ENCODE measurements at places on chromosomes 13 and 19. TPM values are rescaled to one million over a fixed set of nuclear protein-coding genes. Genes with fewer than 3 reads are reported as not detected.

GRCh38 chr19:6752256-6753177 lies 13.0 kb downstream of the TRIP10 start:
- DNase-seq, result no peak

DNA sequence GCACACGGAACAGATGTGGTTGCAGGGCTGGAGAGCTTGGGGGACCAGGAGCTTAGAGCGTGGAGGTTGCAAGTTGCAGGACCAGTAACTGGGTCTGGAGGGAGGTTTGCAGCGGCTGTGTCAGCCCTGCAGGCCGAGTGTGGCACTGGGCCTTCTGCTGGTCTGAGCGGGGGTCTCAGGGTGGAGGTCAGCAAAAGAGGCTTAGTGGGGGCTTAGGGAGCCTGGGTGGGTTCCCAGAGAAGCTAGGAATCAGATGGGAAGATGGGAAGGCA lies 5.8 kb upstream of the HCN2 start:
- no peak for DNase-seq

DNA sequence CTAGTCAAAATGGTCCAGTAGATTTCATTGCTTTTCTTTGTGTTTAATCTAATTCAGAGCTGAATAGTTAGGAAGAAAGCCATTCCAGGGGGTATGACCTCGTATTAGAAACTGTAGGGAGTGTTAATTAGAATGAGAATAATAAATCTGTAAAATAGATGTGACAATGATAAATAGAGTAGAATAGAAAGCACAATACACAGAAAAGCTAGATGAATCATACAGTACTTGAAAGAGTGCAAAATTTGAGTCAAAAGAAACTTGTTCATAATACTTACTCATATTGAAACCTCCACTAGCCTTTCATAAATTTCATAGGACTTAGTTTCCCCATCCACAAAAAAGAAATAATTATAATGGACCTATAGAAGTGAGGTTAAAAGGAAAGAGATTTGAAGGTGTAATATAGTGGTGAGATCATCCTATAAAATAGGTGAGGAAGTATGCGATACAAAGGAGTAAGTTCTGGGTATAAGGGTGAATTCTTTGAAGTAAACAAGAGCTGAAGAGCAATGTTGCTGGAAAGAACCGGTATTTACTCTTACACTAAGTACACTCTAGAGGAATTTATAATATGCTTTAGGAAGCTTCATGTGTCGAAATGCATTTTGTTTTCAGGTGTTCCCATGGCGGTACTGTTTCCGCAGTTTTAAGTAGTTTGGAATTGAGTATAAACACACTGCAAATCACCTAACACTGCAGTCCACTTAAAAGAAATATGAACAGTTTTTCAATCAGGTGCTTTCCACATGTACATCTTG lies 21.9 kb downstream of the PCDH17 start:
- no peak for DNase-seq

Gene OR4F17
- not detected for total RNA-seq

Gene BCAM
- total RNA-seq, result 76.4 TPM

Gene THSD8
- total RNA-seq, result 1.8 TPM

- DNase-seq, result peak; percentile 93
Observed at GRCh38 chr13:74575729-74576125, 441.5 kb upstream of the KLF12 start.

Gene TLE2
- total RNA-seq, result 61.0 TPM

DNA sequence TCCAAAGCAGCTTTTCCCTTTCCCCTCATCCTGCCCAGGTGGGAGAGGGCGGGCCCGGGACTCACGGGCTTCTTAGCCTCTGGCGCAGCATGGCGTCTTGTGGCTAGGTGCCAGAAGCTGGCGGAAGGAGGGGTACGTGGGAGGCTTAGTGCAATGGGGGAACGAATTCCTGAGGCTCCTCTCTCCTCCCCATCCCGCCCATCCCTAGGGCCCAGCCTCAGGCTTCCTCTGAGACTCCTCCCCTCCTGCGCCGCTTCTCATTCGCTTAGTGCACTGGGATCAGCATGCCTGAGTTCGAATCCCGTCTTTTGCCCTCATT lies 297.8 kb downstream of the ZNF536 start:
- no peak for DNase-seq

DNA sequence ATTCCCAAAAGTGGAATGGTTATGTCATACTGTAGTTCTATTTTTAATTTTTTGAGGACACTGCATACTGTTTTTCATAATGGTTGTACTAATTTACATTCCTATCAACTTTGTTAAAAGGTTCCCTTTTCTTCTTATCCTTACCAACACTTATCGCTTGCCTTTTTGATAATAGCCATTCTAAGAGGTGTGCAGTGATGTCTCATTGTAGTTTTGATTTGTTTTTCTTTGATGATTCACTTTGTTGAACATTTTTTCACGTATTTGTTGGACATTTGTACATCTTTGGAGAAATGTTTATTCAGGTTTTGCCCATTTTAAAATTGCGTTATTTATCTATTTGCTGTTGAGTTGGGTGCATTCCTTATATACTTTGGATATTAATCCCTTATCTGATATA lies 188.8 kb upstream of the SPRY2 start:
- DNase-seq, result no peak

DNA sequence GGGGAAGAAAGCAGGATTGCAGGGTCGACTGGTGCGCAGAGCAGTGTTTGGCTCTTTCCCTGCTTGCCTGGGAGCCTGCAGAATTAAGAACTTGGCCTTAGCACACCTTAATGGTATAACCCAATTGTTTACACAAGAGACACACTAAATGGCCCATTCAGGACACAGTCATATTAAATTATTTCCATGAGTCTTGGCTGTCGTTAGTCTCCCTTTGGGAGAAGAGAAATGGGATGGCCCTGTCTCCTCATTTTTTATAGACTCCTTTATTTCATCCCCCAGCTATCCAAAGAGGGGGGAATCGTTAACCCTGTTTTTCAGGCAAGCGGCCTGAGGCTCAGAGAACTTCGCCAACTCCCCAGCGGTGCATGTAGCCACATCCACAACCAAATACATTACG lies 282.5 kb downstream of the SUCLA2 start:
- DNase-seq, result no peak

Gene AP1M2
- total RNA-seq, result not detected

GRCh38 chr13:31121379-31122140 lies 40.1 kb downstream of the HSPH1 start:
- no peak for DNase-seq

- no peak for DNase-seq
Observed at GRCh38 chr13:40316301-40316700, 350.1 kb downstream of the FOXO1 start.

- no peak for DNase-seq
Observed at GRCh38 chr13:31625115-31625514, 114.2 kb upstream of the RXFP2 start.

DNA sequence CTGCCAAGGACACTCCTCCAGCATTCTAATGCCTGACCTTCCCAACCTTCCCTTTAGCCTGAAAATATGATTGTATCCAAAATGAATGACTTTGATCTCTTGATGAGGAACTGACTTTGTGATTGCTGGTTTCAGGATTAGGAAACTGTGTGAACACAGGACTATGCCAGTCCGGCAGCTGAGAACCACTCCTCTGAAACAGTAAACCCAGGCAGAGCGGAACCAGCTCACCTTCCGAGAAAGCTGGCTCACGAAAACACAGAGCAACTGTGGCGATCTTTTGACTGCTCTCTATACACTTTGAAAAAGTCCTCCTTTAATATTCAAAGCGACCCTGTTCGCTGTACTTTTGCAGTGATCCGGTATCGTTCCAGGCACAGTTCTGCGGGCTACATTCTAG lies 258.8 kb upstream of the IRS2 start:
- no peak for DNase-seq

Gene KLK11
- 1.7 TPM for total RNA-seq

Gene OR7C1
- not detected for total RNA-seq

DNA sequence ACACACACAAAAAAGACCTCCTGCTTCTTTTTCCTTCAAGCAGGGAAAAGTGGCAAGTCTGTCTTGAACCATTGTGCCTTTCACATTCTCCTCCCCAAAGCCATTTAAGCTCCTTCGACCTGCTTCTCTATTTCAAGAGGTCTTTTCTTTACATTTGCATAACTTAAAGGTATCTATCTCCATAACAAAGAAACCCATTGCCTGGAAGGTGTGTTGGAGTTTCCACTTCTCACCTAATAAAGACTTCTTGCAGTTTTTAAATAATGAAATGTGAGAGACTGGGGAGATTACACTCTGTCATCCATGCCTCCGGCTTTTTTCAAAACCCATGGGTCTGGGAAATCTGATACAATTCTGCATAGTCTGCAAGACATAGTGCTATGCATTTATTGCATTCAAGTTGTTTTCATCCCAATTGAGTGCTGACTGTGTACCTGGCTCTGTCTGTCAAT lies 41.8 kb upstream of the NBEA start:
- no peak for DNase-seq

DNA sequence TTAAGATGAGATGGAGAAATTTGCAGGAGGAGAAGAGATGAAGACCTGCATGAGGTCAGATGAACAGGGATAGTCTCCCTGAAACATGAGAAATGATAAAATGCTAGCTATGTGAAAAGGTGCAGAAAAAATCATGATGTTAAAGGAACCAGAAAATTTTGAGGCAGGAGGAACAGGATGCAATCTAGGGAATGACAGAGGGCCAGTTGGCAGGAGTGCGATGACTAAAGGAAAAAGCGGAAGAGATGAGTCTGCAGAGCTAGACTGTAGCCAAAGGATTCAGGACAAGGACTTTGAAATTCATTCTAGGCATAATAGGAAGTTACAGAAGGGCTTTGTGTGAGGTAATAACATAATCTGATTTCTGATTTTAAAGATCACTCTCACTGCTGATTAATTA lies 77.9 kb downstream of the TRPC4 start:
- DNase-seq, result no peak

Gene PRX
- total RNA-seq, result 2.8 TPM

Gene IL17D
- total RNA-seq, result 1.8 TPM

GRCh38 chr19:47761566-47761965 lies 16.2 kb downstream of the NOP53 start:
- DNase-seq, result no peak

- DNase-seq, result no peak
Observed at GRCh38 chr13:20264271-20265018, 32.3 kb upstream of the GJB6 start.

GRCh38 chr13:107643615-107644014 lies 571.7 kb downstream of the LIG4 start:
- no peak for DNase-seq

DNA sequence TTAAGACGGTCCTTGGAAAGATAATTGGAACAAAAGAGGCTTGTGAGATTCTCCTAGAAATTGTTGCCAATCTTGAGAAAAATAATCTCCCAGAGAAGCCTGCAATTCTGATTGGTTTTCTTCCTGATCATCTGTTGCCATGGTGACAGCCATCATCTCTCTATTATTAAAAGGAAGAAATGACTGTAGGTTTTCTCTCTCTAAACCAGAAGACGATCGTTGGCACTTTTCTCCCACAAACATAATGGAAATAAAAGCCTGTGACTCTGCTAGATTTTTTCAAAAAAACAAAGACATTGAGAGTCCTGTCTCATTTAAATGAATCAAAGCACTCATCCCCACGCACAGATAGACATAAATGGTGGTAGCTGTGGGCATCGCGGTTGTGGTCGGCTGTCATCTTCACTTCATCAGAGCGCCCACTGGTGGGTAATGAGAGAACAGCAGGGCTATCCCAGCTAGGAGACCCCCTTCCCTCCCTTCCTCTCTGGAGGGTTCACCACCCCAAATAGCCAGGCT lies 21.7 kb upstream of the CALM3 start:
- no peak for DNase-seq

Gene SOHLH2
- not detected for total RNA-seq

DNA sequence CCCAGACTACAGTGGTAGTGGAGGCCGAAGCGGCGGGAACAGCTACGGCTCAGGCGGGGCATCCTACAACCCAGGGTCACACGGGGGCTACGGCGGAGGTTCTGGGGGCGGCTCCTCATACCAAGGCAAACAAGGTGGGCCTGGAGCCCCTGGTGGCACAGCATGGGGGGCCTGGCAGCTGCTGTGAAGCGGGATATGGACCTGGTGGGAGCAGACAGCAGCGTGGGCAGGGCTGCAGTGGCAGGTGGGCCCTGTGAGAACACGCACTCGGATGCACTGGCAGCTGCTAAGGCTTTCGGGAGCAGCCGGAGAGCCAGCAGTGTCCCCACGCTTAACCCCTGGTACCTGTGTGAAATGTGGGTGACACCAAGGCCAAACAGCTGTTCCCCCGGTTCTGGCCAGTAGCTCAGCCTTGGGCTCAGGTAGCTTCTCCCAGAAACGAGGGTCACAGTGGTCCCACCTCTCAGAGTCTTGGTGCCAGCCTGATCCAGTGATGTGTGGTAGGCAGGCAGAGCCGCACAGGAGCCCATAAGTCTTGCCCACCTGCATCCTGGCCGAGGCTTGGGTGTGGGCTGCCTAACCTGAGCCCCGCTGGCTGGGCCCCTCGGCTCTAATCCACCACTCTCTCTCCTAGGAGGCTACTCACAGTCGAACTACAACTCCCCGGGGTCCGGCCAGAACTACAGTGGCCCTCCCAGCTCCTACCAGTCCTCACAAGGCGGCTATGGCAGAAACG lies 12.5 kb upstream of the QTRT1 start:
- DNase-seq, result no peak

- no peak for DNase-seq
Observed at GRCh38 chr13:113656003-113656588, 1.9 kb downstream of the ATP4B start.

Gene KPNA3
- total RNA-seq, result 44.9 TPM

GRCh38 chr13:93715866-93716265 lies 489.3 kb downstream of the GPC6 start:
- no peak for DNase-seq

Gene MYBPC2
- total RNA-seq, result not detected

- DNase-seq, result no peak
Observed at GRCh38 chr13:41150058-41150457, 17.5 kb upstream of the KBTBD6 start.

GRCh38 chr19:35775298-35776101 lies at the start of gene ARHGAP33:
Gene ARHGAP33, plus strand, starts transcription at chr19:35775564. Its CDS starts 95 bp downstream, at chr19:35775659.
- peak; percentile 100 for DNase-seq

- no peak for DNase-seq
Observed at GRCh38 chr13:24618011-24618955, 61.9 kb upstream of the ATP12A start.
